ENCODE measurements at places on chromosomes 2 and 18. TPM values are rescaled to one million over a fixed set of nuclear protein-coding genes. Genes with fewer than 3 reads are reported as not detected.
A peak's percentile ranks its signal among the peaks of the same experiment; 100 is the strongest.

GRCh38 chr2:36967236-36967876, 1.0 kb upstream of the STRN start:
- no peaks in the 10 kb centered on the region for H3K27me3 ChIP-seq
- H3K4me3 ChIP-seq = peak overlapping the region; percentile 85
- DNase-seq = peak; percentile 22
- peak overlapping the region; percentile 82 for H3K27ac ChIP-seq
- peaks cover 7% of the 10 kb centered on the region for H3K4me1 ChIP-seq
- no peaks in the 10 kb centered on the region for H3K36me3 ChIP-seq

The CRACDL gene
- not detected for total RNA-seq

The MYL1 gene
- not detected for total RNA-seq

- H3K27ac ChIP-seq = no peak overlapping the region
- no peaks in the 10 kb centered on the region for H3K4me1 ChIP-seq
- H3K27me3 ChIP-seq = no peaks in the 10 kb centered on the region
- no peaks in the 10 kb centered on the region for H3K36me3 ChIP-seq
- no peak for DNase-seq
These were observed 351.8 kb upstream of the TFPI start for GRCh38 chr2:187906021-187906420.

The MSTN gene
- not detected for total RNA-seq

DNA sequence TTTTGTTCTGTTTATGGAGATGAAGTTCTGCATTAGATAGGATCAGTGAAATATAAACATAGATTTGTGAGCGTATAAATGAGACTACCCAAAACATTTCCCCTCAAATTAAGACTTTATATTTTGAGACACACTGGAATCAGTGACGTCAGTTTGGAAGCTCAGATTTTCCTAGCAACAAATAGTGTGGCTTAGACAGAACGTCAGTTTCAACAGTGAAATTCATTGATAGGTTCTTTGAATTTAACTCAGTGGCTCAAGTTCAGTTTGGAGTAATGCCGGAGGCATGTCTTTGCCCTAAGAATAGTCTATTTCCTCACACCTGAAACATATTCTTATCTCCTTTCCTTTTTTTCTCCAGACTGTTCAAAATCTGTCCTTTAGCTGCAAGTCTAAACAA, 113.6 kb upstream of the ARHGAP15 start:
- no peaks in the 10 kb centered on the region for H3K4me1 ChIP-seq
- H3K4me3 ChIP-seq = peak overlapping the region; percentile 41
- no peak overlapping the region for H3K27ac ChIP-seq
- no peaks in the 10 kb centered on the region for H3K36me3 ChIP-seq

- no peak overlapping the region for H3K4me3 ChIP-seq
- no peaks in the 10 kb centered on the region for H3K36me3 ChIP-seq
- no peaks in the 10 kb centered on the region for H3K27me3 ChIP-seq
- no peak overlapping the region for H3K27ac ChIP-seq
These were observed 49.0 kb upstream of the GLI2 start for GRCh38 chr2:120686511-120687168.

GRCh38 chr2:36919041-36919837, 47.1 kb downstream of the STRN start:
- H3K4me1 ChIP-seq = no peaks in the 10 kb centered on the region
- no peaks in the 10 kb centered on the region for H3K27me3 ChIP-seq
- H3K27ac ChIP-seq = no peak overlapping the region
- DNase-seq = no peak
- H3K4me3 ChIP-seq = no peak overlapping the region

DNA sequence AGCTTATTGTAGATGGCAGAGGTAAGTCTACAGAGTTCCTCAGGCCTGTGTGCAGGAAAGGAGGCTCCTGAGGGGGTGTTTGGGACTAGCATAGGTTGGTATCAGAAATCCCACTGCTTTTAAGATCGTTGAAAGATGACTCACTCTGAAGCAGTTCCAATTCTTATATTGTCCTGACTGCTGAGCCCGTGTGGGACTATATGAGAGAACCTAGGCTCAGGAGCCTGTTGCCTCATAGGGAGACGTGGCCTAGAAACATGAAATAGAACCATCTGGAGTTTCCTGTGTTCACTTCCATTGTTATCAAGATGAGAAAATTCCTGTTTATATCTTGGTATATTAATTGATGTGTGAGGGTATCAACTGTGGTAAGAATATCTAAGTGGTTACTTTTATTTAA, 5.7 kb downstream of the CCT7 start:
- no peaks in the 10 kb centered on the region for H3K27me3 ChIP-seq
- peaks cover 31% of the 10 kb centered on the region for H3K4me1 ChIP-seq
- no peak for DNase-seq
- H3K36me3 ChIP-seq = peaks cover 55% of the 10 kb centered on the region
- no peak overlapping the region for H3K4me3 ChIP-seq

DNA sequence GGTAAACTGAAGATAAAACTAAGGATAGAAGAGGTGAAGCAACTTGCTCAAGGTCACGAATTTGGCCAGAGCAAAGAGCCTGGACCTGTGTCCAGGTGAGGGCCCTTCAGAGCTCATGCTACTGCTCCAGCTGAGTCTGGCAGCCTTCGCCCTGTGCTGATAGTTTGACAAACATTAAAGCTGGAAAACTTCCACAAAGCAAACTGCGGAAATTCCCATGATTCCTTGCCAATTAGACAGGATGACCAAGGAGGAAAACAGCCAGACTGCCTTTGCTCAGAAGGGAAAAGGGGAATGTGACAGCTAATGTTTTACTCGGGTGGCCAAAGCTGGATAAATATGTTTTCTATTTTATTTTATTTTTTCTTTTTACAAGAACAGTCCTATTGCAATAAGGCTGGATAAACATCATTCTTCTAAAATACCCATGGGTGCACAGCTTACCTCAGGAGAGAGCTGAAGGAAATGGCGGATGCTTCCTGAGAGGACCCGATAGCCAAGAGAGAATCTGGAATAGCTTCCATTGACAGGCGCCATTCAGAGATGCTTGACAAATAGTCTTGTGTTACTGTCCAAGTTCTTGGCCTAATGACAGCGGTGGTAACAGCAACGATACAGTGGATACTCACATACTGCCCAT, 5.3 kb upstream of the CTAGE1 start:
- DNase-seq = peak; percentile 82
- H3K4me3 ChIP-seq = no peak overlapping the region
- peak overlapping the region; percentile 49 for H3K27ac ChIP-seq
- no peaks in the 10 kb centered on the region for H3K36me3 ChIP-seq

DNA sequence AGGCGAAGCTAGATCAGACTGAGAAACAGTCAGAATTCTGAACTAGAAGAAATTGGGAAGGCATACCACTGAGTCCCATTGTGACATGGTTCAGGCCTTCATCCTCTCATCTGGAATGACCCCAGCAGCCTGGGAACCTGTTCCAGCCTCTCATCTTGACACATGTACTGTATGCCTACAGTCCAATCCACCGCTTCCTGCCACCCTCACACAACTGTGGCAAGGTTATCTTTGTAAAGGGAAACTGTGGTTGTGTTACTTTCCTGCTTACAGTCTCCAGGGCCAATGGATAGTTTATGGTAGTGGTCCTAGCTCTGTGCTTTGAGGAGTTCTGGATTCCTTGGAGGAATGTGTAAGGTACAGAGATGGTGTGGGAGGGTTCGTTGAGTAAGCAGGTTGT, 296.9 kb upstream of the TRIB2 start:
- H3K27ac ChIP-seq = no peak overlapping the region
- no peaks in the 10 kb centered on the region for H3K27me3 ChIP-seq
- H3K4me3 ChIP-seq = no peak overlapping the region
- DNase-seq = no peak
- peaks cover 11% of the 10 kb centered on the region for H3K4me1 ChIP-seq
- no peaks in the 10 kb centered on the region for H3K36me3 ChIP-seq
